ENCODE measurements at places on chromosomes 13 and 19.

- no peak for DNase-seq
These were observed 37.4 kb upstream of the C13orf46 start for GRCh38 chr13:114011226-114011625.

DNA sequence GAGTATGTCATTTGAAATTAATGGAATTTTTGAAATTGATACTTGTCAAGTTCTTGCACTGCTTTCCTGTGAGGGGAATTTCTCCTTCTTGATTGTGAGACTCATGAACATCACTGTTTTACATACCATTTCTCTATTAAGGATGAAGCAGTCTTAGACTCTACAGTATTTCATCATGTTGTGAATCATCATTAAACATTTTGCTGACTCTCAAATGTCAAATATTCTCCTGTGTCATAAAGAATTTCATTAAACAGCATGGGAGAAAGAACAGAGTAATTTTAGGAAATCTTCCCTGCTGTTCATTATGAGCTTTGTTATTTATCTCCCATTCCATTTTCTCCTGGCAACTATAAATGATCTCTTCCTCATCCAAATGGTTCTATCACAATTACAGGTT lies 729.0 kb downstream of the PCDH9 start:
- no peak for DNase-seq

DNA sequence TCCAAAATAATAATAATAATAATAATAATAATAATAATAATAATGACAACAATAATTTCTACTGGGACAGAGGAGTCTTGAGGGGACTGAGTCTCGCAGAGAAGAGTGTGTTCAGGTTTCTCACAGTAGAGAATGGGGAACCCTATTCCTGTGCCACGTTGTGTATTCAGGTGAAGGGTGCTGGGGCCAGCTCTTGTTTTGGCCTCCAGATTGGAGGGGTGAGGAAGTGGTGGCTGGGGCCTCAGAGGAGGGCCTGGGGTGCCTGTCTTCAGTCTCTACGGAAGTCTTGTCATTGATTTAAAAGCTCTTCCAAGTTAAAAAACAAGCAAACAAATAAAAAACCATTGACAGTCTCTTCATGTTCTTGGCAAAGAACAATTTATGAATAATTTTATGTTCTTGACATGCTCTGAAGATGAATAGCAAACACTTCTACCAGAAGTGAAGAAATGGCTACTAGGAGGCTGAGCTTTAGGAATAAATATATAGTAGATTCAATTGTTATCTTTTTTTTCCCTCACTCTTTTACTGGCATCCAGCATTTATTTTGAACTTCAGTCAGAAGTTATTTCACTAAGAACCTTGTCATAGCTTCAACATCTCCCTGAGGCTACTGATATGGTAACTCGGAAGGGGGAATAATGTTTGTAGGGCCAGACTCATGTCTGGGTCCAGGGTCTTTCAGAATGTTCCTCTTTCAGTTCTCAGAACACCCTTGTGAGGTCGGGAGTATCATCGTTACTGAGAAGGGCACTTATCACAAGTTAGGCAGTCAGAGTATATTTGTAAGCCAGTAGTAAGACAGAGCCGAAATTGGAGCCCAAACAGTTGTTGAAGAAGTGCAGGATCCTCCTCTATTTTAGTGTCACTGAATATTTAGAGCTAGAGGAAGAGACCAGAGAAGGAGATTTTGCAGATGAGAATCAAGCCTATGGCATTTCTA lies 13.1 kb downstream of the LRCH1 start:
- no peak for DNase-seq

GRCh38 chr13:66171920-66172319 lies 1058.2 kb downstream of the PCDH9 start:
- no peak for DNase-seq

- no peak for DNase-seq
These were observed 20.3 kb downstream of the INTS6 start for GRCh38 chr13:51432576-51432975.
